Panc1 (cell line): ENCODE measurements at places on chromosomes 13 and 19.

DNA sequence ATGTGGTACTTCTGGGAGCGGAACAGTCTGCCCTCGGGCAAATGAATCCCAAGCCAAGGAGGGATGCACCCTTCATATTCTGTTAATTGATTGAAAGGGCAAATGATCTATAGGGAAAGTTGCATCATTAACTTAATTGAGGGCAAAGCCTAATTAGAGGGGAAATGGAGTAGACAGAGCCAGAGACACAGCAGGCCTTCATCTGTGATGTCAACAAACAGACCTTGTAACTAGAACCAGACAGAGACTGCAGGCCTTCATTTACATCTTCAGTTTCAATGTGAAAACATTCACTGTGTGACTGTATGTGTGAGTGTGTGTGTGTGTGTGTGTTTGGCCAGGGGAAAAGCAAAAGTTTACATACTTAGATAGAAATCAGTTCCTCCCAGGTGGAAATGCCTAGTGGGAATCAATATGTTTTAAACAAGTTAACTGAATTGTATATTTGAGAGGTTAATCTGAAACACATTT lies 126.4 kb downstream of the SPRY2 start:
- no peak for DNase-seq

- DNase-seq: no peak
These were observed 9.9 kb downstream of the MYDGF start for GRCh38 chr19:4660181-4660791.

- no peak for DNase-seq
These were observed 24.9 kb downstream of the SIGLEC7 start for GRCh38 chr19:51166846-51167490.

DNA sequence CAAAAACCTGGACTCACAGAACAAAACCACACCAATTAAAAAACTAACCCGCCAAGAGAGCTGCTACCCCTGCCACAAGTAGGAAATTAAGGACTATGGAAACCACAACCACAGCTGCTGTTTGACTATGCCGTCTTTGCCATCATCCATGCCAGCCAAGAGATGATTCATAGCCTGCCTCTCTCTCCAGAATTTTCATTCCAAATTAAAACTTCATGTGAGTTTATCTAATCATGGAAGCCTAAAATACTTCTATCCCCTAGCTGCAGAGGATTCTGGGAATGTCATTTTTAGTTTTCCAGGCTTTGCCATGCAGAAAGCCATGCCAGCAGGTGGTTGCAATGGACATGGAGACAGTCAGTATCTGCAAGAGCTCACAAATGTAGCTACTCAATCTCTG lies 27.6 kb upstream of the GTF2F2 start:
- no peak for DNase-seq

DNA sequence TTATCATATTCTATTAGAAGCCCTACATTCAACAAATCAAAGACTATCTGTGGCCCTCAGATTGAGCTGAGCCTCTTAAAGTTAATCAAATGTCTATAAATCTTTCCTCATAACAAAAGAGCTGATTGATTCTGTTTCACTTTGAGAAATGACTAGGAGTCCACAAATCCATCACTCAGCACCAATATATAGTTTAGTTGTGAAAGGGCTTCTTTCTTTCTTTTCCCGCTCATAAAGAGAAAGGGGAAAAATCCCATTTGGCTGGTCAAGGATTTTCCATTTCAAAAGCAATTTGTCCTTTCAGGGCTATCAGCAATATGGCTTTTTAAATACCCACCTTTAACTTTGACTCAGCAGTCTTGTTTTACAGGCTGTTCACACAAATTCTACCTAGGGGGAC lies 408.5 kb upstream of the PCDH20 start:
- no peak for DNase-seq
